ENCODE measurements at places on chromosomes 12 and 14. TPM values are rescaled to one million over a fixed set of nuclear protein-coding genes. Genes with fewer than 3 reads are reported as not detected.

The C12orf54 gene
- total RNA-seq, result not detected

The B4GALNT3 gene
- 7.1 TPM for total RNA-seq

The MIPOL1 gene
- 6.7 TPM for total RNA-seq

The ASB2 gene
- total RNA-seq, result 1.4 TPM

The CS gene
- 174 TPM for total RNA-seq

The CCDC177 gene
- total RNA-seq, result not detected

The TMPO gene
- 232 TPM for total RNA-seq

The CLEC12A gene
- not detected for total RNA-seq

The TAS2R43 gene
- total RNA-seq, result not detected

The TCL1B gene
- total RNA-seq, result not detected

GRCh38 chr12:127121494-127122084 lies 1145.4 kb upstream of the TMEM132C start:
- DNase-seq, result no peak

GRCh38 chr12:27651201-27651600 lies 45.0 kb upstream of the REP15 start:
- no peak for DNase-seq

- no peak for DNase-seq
Measured at GRCh38 chr14:74948228-74949175, 6.9 kb downstream of the PGF start.

DNA sequence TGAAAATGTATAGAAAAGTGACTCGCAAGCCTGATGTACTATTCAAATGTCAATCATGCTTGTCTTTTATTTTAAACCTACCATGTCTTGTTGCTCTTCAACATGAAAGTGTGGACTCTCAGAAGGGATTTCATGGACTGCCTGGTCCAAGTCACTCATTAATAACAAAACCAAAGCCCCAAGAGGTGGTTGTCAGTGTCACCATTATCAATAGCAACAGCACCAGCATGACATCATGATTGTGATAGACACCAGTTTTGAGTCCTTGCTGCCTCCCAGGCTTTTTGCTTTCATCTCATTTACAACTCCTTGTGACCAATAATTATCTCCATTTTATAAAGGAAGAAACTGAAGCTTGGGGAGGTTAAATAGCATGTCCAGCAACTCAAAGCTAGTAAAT lies 112.0 kb upstream of the TMPO start:
- no peak for DNase-seq

GRCh38 chr12:63206909-63207308 lies 55.9 kb upstream of the AVPR1A start:
- peak; percentile 32 for DNase-seq

DNA sequence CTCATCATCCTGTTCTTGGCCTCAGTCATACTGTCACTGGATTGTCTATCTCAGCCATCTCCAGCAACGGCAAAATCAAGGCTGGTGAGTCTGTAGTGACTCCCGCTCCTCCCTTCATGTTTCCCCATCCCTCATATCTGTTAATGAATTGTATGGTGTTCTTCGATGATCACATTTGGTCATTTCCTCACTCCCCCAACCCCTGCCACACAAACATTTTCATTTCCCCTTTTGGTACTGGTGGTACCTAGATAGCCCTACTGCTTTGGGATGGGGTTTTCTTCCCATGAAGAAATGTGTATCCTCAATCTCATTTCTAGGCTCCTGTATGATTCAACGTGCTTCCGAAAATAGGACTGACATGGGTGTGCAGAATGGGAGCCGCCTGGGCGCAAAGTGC lies 2.7 kb upstream of the KLHL33 start:
- DNase-seq, result no peak

GRCh38 chr14:52553671-52554575 lies 1.3 kb downstream of the GPR137C start:
- peak; percentile 44 for DNase-seq

GRCh38 chr12:109140560-109140959 lies 24.2 kb downstream of the ACACB start:
- DNase-seq, result no peak

GRCh38 chr12:14167005-14167628 lies 185.7 kb upstream of the GRIN2B start:
- DNase-seq, result no peak

GRCh38 chr12:48542300-48542928 lies 17.0 kb downstream of the OR8S1 start:
- DNase-seq, result peak; percentile 3

- no peak for DNase-seq
Measured at GRCh38 chr12:62694116-62694515, 227.5 kb downstream of the MON2 start.

DNA sequence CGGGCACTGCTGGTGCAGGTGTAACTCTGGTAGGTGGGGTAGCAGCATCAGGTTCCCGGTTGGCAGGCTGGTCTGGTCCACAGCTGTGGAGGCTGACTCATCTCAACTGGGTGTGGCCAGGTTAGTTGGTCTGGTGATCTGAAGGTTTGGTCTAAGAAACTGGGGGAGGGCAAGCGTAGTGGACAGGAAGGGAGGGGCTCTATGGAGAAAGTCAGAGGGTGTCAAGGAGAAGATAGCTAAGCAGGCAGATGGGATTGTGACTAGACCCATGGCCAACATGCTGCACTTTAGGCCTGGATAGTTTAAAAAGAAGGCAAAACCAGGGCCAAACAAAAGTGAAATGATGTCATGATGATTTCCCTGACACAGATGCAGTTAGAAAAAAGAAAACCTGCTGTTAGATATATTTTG lies 7.9 kb downstream of the TRIM9 start:
- DNase-seq, result no peak

- DNase-seq, result no peak
Measured at GRCh38 chr14:102066041-102066451, 20.8 kb downstream of the HSP90AA1 start.

- DNase-seq, result no peak
Measured at GRCh38 chr12:108633534-108634248, at the start of gene SELPLG. TSS of gene SELPLG (minus strand) at chr12:108633894. CDS start at chr12:108624307, 9,587 bp downstream.

- no peak for DNase-seq
Measured at GRCh38 chr12:74285773-74286172, 251.9 kb upstream of the ATXN7L3B start.

GRCh38 chr12:20718294-20718693 lies 23.2 kb downstream of the SLCO1C1 start:
- DNase-seq, result no peak

DNA sequence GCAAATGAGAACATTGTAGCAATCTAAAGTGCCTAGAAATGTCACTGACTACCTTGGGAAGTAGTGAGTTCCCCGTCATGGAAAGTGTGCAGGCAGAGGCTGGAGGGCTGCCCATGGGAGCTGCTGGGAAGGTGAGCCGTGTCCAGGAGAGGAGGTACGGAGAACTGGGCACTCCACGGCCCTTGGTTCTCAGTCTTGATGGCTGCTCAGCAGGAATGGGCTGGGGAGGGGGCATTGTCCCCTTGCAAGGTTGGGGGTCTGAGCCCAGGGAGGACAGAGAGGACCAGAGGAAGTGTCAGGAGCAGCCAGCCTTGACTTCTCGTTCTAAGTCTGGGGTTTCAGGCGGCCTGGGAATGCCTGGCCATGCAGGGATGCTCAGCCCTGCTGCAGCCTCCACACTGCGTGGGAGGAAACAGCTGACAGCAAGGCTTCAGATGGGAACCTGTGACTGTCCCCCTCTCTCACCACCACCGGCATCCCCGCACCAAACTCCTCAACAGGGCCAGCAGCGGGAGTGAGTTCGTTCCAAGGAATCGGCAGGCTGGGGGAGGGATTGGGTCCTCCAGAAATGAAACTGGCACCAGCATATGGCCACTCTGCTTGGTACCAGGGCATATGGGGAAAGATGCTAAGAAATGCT lies 140.2 kb downstream of the BCL11B start:
- no peak for DNase-seq

GRCh38 chr14:57846596-57846995 lies 19.3 kb downstream of the SLC35F4 start:
- no peak for DNase-seq

DNA sequence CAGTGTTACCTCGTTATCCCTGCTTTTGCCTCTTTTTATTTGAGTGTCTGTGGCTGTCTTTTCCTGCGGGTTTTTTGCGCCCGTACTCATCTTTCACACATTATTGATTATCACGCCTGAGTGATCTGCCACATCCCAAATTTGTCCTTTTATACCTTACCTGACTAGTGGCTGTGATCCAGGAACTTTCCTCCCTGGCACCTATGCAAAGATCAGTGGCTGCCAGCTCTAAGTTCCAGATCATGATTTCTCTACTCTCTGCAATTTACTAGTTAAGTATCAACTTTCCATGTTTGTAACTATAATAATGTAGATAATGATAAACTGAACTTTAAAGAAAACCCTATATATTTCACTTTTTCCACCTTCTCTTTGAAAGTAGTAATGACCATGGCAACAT lies 36.9 kb downstream of the PLEKHA5 start:
- no peak for DNase-seq

DNA sequence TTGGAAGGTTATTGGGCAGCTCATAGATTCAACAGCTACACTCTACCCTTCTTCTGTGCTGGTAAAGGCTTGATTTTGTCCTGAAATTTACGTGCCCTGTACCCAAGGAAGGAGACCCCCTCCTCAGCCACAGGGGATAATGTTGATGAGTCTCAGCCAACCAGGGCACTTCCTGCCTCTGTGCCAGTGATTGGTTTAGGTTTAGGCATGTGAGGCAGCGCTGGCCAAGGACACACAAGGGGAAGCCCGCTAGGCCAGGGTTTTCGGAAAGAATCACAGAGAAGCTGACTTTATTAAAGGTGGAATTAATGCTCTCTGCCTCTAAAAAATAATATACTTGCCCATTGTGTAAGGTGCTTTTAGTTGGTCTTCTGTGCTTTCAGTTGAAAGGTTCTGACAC lies 15.4 kb upstream of the CTDSP2 start:
- no peak for DNase-seq

DNA sequence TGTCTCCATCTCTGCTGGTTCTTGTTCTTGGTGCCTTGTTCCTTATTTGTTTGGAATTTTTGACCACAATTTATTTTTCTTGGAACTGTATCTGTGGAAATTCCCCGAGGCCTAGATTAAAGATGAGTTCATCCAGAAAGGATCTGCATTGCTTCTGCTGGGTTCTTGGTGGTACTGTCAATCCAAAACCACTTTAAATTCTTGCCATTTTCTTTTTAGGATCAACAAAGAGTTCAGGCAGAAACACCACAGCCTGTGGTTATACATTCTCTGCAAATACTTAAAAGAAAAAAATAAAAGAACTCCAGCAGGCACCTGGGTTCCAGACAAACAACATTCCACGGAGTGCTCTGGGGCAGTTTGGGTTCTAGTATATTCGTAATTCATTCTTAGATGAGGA lies 6.0 kb upstream of the VAMP1 start:
- DNase-seq, result no peak

- DNase-seq, result no peak
Measured at GRCh38 chr14:85247071-85247470, 282.9 kb upstream of the FLRT2 start.

DNA sequence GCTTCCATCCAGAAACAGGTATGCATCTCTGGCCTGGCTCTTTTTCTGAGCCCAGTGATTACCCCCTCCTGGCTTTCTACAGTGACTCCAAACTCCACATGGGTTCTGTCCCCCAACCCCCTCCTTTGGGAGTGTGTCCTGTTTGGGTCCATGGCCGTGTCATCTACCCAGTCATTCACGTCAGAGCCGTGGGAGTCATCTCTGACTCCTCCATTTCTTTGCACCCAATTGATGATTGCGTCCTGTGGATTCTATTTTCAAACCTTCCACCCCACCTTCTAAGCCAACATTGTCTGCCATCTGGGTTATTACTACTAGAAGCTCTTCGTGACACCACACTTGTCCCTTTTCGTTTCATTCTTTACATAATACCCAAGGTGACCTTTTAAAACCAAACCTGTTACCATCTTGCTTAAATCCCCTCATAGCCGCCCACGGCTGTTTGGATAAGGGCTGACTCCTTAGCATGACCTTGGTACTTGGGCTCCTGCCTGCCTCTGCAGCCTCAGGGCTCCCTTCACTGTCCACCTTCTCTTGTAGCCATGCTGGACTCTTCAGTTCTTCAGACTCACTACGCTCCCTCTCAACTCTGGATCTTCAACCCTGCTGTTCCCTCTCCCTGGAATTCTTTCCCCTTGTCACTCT lies 38.1 kb upstream of the NT5DC3 start:
- DNase-seq, result no peak

DNA sequence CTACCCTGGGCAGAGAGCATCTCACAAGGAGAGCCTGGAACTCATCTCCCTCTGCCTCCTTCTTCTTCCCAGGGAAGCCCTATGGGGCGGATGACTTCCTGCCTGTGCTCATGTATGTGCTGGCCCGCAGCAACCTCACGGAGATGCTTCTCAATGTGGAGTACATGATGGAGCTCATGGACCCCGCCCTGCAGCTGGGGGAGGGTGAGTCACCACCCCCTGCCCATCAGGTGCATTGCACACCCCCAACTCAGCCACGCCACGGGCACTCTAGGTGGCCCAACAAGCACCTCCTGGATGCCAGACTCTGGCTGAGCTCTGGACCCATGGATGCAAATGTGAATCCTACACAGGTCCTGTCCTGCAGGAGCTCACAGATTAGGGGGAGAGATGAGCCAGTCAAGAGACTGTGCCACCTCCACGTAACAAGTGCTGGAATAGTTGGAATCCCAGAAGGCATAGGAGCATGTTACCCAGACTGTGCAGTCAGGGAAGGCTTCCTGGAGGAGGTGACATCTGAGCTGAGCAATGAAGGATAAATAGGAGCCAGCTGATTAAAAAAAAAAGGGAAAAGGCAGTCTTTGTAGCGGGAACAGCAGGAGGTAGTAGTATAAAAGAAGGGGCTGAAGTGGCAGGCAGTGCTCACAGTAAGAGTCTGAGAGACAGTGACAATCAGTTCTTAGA lies 71.9 kb downstream of the LGMN start:
- DNase-seq, result no peak

DNA sequence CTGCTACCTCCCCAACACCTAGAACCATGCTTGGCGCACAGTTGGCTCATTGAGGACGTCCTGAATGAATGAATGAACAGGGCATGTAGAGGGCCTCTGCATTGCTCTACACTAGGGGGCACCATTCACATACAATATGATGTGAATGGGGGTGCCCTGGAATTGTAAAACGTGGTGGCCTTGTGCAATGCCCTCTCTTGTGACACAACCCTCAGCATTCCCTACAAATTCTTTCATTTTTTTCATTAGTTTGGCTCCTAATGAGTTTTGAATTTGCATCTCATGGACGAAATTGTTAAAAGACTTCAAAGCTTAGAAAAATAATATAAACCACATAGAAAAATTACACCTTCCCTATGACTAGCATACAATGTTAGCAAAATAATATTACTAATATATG lies 2.3 kb upstream of the DIO2 start:
- peak; percentile 41 for DNase-seq

- DNase-seq, result no peak
Measured at GRCh38 chr12:23140710-23141109, 515.7 kb downstream of the ETNK1 start.

DNA sequence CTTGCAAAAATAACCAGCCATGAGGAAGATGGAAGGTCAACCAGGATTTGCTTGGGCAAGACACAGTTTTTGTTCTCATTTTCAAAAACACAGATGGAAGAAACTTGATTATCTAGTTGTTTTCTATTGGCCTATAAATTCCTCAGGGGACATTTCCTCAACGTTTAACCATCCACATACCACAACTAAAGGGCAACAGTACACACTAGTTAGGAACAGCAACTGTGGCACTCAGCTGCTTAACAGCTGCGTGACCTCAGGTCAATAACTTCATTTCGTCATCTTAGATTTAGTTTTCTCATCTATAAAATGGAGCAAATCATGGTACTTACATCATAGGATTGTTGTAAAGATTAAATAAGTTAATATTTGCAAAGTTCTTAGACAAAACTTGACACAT lies 18.7 kb downstream of the SSTR1 start:
- DNase-seq, result no peak
